ENCODE measurements at places on chromosomes 5 and 9. TPM values are rescaled to one million over a fixed set of nuclear protein-coding genes. Genes with fewer than 3 reads are reported as not detected.

Gene KCNMB1
- total RNA-seq = 2.1 TPM

Gene KLHL3
- total RNA-seq = 1.9 TPM

Gene HMMR
- total RNA-seq = 3.7 TPM

Gene BRINP1
- total RNA-seq = not detected

Gene TAF11L7
- not detected for total RNA-seq

Gene CCNI2
- total RNA-seq = not detected

Gene FSTL4
- 5.9 TPM for total RNA-seq

Gene BTNL8
- not detected for total RNA-seq

Gene PSD2
- 0.10 TPM for total RNA-seq

Gene SPATA31D4
- not detected for total RNA-seq

Gene SPATA31C1
- total RNA-seq = not detected

Gene RLN2
- not detected for total RNA-seq

Gene ZNF618
- 5.8 TPM for total RNA-seq

Gene PCDHA1
- total RNA-seq = not detected

Gene PTTG1
- total RNA-seq = 35.4 TPM

Gene RNF183
- total RNA-seq = not detected

Gene ZBED3
- 3.7 TPM for total RNA-seq

Gene SLCO6A1
- total RNA-seq = not detected

Gene FAT2
- 107 TPM for total RNA-seq

Gene RNF180
- 16.5 TPM for total RNA-seq

Gene PCDHB5
- total RNA-seq = 3.1 TPM

Gene OR1J1
- total RNA-seq = not detected

Gene TLX3
- not detected for total RNA-seq

Gene CRHBP
- 1.0 TPM for total RNA-seq

Gene C9orf50
- total RNA-seq = not detected

Gene CDH18
- 0.99 TPM for total RNA-seq

Gene LTC4S
- 3.5 TPM for total RNA-seq

Gene CFAP90
- not detected for total RNA-seq

Gene GPR150
- 0.48 TPM for total RNA-seq

Gene FRRS1L
- total RNA-seq = 0.42 TPM

Gene CTXN3
- not detected for total RNA-seq

Gene CYSRT1
- total RNA-seq = 44.8 TPM

Gene DNAJC21
- 24.5 TPM for total RNA-seq

Gene GTF3C5
- total RNA-seq = 60.6 TPM

Gene FRMD3
- 6.1 TPM for total RNA-seq

Gene CSF2
- not detected for total RNA-seq

Gene ZMAT2
- 26.4 TPM for total RNA-seq

Gene SERF1B
- total RNA-seq = 22.6 TPM

Gene DAB2IP
- 51.9 TPM for total RNA-seq

Gene PCDHGB2
- 2.6 TPM for total RNA-seq

Gene RASGEF1C
- 0.81 TPM for total RNA-seq

Gene PCA3
- total RNA-seq = 0.25 TPM

Gene CDKN2B
- 50.9 TPM for total RNA-seq

Gene ARHGEF39
- 0.34 TPM for total RNA-seq

Gene SAXO1
- 0.21 TPM for total RNA-seq

Gene C5orf58
- not detected for total RNA-seq

Gene PCDHA12
- 0.48 TPM for total RNA-seq

Gene IL5
- total RNA-seq = not detected
